Upper lobe of left lung (tissue), 6 donors: ENCODE measurements at places on chromosomes 3 and 15. TPM values are rescaled to one million over a fixed set of nuclear protein-coding genes. Genes with fewer than 3 reads are reported as not detected.

Gene PLAAT1
- total RNA-seq, result 0.40 TPM

Gene CAPN3
- 73.0 TPM for total RNA-seq

Gene EHD4
- total RNA-seq, result 30.1 TPM

Gene ST3GAL6
- total RNA-seq, result 17.2 TPM

Gene IL17RB
- 4.3 TPM for total RNA-seq

Gene EAF2
- total RNA-seq, result 12.8 TPM

Gene TMCO5A
- not detected for total RNA-seq

Gene CIDEC
- total RNA-seq, result not detected

Gene PLD1
- 15.7 TPM for total RNA-seq

Gene ALDH1A2
- 6.5 TPM for total RNA-seq

Gene HHATL
- 0.71 TPM for total RNA-seq

Gene LRRK1
- 21.2 TPM for total RNA-seq

Gene OR5K2
- not detected for total RNA-seq

Gene STX19
- not detected for total RNA-seq

Gene GALNT15
- total RNA-seq, result 34.7 TPM

Gene CLRN1
- total RNA-seq, result not detected

Gene ZNF80
- total RNA-seq, result not detected

Gene ADAMTSL3
- total RNA-seq, result 18.9 TPM
